Endothelial cell of umbilical vein (primary cell): ENCODE measurements at places on chromosomes 5 and 9. TPM values are rescaled to one million over a fixed set of nuclear protein-coding genes. Genes with fewer than 3 reads are reported as not detected.

IL17B gene
- 0.37 TPM in 1 of 2 replicates, not detected in the other for polyA plus RNA-seq

OR5C1 gene
- not detected in 2 replicates for polyA plus RNA-seq

TAL2 gene
- polyA plus RNA-seq: 0.30 TPM in 1 of 2 replicates, not detected in the other

FREM1 gene
- polyA plus RNA-seq: 0.10 and 0.21 TPM in 2 replicates

SV2C gene
- not detected in 2 replicates for polyA plus RNA-seq

CARTPT gene
- not detected in 2 replicates for polyA plus RNA-seq

BTNL8 gene
- polyA plus RNA-seq: not detected in 2 replicates

GRCh38 chr9:77011973-77012821 is 7.3 kb upstream of the FOXB2 start:
- DNase-seq: peak; percentile 54

- DNase-seq: no peak
Measured at GRCh38 chr5:80963966-80964481, 3.9 kb downstream of the RASGRF2 start.

- DNase-seq: no peak
Measured at GRCh38 chr9:133139246-133140173, 18.5 kb upstream of the RALGDS start.

GRCh38 chr5:160250826-160251225 is 21.5 kb downstream of the FABP6 start:
- DNase-seq: no peak

GRCh38 chr5:142740474-142741242 is 29.5 kb upstream of the ARHGAP26 start:
- DNase-seq: no peak

GRCh38 chr5:170640731-170641588 is 137.1 kb downstream of the KCNIP1 start:
- no peak for DNase-seq

GRCh38 chr5:335740-336038 is 14.2 kb downstream of the AHRR start:
- no peak for DNase-seq

DNA sequence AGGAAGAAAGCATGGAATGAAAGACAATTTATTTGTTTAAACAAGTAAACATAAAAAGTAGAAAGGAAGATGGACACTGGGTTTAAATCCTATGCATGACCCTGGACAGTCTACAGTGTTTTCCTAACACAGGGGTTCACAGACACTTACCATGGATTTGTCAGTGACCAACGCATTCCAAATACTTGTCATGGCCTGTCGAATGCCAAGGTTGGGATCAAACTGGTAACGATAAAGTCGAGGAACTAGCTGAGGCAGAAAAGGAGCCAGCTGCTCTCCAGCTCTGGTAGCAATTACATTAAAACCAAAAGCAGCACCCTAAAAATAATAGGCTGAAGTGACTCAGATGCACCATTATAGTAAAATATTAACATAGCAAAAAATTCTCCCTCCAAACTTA is 59.4 kb upstream of the OR2K2 start:
- DNase-seq: no peak

GRCh38 chr5:18370531-18370930 is 736.3 kb downstream of the TAF11L14 start:
- no peak for DNase-seq

GRCh38 chr9:101572316-101572715 is 22.5 kb downstream of the PPP3R2 start:
- DNase-seq: no peak

GRCh38 chr5:41097642-41098041 is 26.5 kb upstream of the MROH2B start:
- no peak for DNase-seq

DNA sequence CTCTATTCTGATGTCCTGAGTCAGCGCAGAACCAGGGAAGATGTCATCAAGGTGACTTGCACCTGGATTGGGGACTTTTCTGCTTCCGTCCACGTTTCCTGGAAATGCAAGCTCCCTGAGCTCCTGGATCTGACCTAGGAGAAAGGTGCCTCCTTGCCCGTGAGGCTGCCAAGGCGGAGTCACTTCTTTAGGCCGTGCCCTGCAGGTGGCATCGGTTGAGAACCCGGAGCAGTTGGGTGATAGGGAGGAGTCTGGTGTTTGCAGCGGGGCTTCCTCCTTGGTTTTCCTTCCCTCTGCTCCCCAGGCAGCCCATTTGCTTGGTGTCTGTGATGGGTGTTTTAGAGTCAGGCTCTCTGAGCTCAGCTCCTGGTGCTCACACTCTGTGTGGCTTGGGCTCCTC is 15.2 kb downstream of the NANS start:
- DNase-seq: no peak
